ENCODE measurements at places on chromosomes 13 and 19. TPM values are rescaled to one million over a fixed set of nuclear protein-coding genes. Genes with fewer than 3 reads are reported as not detected.

The IL4I1 gene
- polyA plus RNA-seq = 1.3 TPM

The NDUFB7 gene
- 74.4 TPM for polyA plus RNA-seq

The CEACAM4 gene
- not detected for polyA plus RNA-seq

The FGF9 gene
- 22.0 TPM for polyA plus RNA-seq

The POSTN gene
- 498 TPM for polyA plus RNA-seq

The PIN1 gene
- 55.7 TPM for polyA plus RNA-seq

The RAB3A gene
- polyA plus RNA-seq = 4.7 TPM

The OR7A5 gene
- polyA plus RNA-seq = not detected

The KLK3 gene
- not detected for polyA plus RNA-seq

The SHISA7 gene
- polyA plus RNA-seq = 0.21 TPM

The ZNF442 gene
- 5.2 TPM for polyA plus RNA-seq

The ZNF69 gene
- 19.5 TPM for polyA plus RNA-seq

The RFPL4AL1 gene
- polyA plus RNA-seq = not detected

The GAPDHS gene
- not detected for polyA plus RNA-seq

The CLC gene
- 1.5 TPM for polyA plus RNA-seq

The SMAD9 gene
- polyA plus RNA-seq = 33.0 TPM

The ZNF616 gene
- polyA plus RNA-seq = 23.7 TPM

The AP1M2 gene
- polyA plus RNA-seq = 31.6 TPM

The CEACAM8 gene
- polyA plus RNA-seq = 0.70 TPM

The GJB2 gene
- 0.97 TPM for polyA plus RNA-seq

The RGL3 gene
- polyA plus RNA-seq = 57.3 TPM

The CEACAM3 gene
- 0.12 TPM for polyA plus RNA-seq

The PCDH9 gene
- 4.2 TPM for polyA plus RNA-seq

Data from left lung (tissue), 14 donors.